ENCODE measurements at places on chromosomes 1 and 21.
A peak's percentile ranks its signal among the peaks of the same experiment; 100 is the strongest.

GRCh38 chr21:44475266-44475845 lies 20.0 kb downstream of the LRRC3 start:
- DNase-seq, result no peak

GRCh38 chr21:25298512-25299491 lies 308.5 kb downstream of the MRPL39 start:
- no peak for DNase-seq

DNA sequence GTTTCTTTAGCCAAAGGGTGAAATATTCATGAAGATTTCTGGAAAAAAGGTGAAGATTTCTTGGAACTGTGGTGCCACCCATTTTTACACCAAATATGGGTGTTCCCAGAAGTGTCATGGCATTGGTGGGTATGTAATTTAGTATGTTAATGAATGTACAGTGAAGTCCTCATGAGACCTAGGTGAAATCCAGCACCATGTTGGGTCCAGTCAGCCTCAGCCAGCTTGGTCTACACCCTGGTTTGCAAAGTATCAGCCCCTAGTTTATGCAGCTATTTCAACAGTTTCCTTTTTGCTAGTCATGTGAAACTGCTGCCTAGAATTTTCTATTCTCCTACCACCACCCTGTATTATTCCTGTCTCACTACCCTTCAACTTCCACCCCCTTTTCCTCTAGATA lies 63.1 kb upstream of the CXADR start:
- DNase-seq, result no peak

- no peak for DNase-seq
Measured at GRCh38 chr1:86362807-86363206, 33.3 kb downstream of the ODF2L start.

- no peak for DNase-seq
Measured at GRCh38 chr1:235069577-235070563, 58.8 kb downstream of the TOMM20 start.

GRCh38 chr1:44262414-44262813 lies 49.1 kb downstream of the DMAP1 start:
- no peak for DNase-seq

GRCh38 chr1:16140068-16140596 lies 15.7 kb downstream of the EPHA2 start:
- DNase-seq, result no peak

- no peak for DNase-seq
Measured at GRCh38 chr1:177411381-177411780, 240.6 kb downstream of the BRINP2 start.

- no peak for DNase-seq
Measured at GRCh38 chr21:42690586-42690985, 37.2 kb downstream of the PDE9A start.

DNA sequence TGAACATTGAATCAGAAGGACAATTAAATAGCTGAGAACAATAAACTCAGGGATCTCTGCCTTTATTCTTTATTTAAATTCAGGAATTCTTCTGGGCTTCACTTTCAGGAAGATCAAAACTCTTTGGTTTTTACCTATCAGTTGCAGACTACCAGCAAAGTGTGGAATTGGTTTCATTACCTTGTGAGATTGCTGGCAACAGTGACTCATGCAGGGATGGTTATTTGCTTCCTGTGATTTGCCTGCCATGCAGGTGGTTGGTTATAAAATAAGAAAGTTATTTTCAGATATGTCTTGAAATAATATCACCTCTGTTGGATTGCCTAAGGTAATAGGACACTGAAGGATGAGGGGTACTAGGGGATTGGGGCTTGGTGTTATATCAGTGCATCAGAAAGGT lies 204.6 kb downstream of the PTBP2 start:
- DNase-seq, result no peak

DNA sequence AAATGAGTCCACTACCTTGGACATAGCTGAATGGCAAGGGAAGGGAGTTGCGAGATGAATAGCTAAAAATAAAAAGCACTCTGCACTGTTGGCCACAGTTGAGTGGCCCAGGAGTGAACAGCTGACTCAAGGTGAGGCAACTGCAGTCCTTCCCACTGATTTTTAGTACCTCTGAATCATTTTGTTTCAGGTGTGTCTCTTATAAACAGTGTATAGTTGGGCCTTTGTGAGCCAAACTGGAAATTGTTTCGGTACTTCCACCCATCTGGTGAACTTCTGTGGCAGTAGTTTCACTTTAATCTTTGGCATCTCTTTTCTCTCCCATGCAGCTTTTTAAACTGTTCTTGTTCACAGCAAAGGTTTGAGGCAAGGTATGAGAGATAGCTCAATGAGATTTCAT lies 122.7 kb downstream of the VAV3 start:
- DNase-seq, result peak; percentile 43

DNA sequence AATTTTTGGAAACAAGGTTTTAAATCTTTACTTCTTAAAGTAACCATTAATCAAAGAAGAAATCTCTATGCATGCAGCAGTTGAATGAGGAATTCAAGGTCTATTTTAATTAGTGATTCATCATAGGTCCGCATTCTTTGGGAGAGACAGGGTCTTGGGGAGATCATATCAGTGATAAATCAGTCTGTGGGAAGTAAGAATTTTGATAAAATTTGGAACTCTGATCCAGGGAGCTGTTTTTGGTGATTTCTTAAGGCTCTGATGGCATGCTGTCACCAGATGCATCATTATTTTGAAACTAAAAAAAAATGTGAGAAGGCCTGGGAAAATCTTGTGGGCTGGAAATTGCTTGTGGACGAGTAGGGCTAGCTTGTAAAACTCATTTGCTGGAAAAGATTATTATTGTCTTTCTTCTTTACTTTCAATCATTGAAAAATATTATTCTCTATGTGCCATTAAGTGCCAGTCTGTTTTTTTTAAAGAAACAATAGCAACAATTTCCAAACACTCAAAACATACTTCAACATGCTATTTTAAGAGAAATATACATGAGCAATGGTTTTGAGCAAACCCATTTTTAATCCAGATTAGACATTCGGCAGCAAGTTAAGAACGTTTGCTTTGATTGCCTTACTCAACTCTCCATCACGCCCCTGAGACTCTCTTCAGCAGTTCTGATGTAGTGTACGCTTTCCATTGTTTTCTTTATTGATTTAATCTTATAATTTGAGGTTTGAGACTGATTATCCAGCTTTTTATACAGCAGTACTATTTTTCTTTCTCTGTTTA lies 62.6 kb downstream of the ZBTB18 start:
- no peak for DNase-seq

DNA sequence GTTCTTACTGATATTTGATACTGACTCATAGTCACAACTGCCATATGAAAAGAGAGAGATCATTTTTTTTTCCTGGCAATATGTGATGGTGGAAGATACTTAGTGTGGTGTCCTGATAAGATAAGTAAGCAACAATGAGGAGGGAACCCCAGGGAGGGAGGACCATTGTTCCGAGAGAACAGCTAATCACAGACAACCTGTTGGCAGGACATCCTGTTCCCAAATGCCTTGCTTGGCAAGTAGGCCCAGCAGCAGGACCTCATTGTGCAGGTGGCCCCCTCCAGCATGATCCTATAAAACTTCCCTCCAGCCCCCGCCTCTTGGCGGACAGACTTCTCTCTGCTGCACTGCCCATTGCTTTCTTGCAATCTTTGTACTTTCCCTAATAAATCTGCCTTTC lies 329.4 kb upstream of the CHRM3 start:
- DNase-seq, result no peak

DNA sequence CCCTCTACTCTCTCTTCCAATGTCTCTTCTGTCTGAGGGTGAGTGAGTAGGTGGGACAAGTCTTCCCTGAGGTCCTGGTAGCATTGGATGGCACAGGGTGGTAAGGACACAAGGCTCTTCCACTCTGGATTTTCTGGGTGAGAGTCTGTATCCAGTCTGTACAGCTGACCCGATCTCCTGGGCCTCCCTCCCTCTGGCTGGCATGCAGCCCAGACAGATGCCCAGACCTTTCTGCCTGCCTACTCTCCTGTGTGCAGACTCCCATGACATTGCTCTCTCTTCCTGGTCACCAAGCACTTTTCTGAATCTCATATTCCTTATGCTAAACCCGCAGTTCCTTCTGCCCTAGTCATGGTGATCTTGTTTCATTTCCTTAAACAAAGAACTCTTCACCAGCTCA lies 100.3 kb downstream of the GRIK3 start:
- no peak for DNase-seq

GRCh38 chr1:83747853-83748482 lies 251.0 kb downstream of the TTLL7 start:
- DNase-seq, result no peak

DNA sequence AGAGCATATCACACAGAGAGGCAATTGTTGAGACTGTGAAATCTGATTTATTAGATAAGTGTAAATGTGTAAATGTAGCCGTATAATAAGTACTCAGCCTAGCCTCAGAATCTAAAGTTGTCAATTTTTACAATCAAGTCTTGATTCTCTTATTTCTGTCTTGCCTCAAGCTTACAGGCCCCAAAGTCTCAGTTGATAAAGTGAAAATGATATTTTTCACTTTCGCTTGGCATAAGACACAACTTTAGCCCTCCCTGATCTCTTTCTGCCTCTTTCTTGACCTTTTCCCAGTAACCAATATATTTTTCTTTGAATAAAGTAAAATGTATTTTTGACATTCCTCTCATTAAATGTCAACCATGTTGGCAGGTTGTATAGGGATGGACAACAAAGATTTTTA lies 10.7 kb downstream of the CD5L start:
- DNase-seq, result no peak

GRCh38 chr1:223183268-223183862 lies 40.3 kb upstream of the TLR5 start:
- DNase-seq, result no peak

GRCh38 chr21:36134803-36135390 lies at the start of gene CBR3:
TSS of gene CBR3 (plus strand) at chr21:36135079. CDS start at chr21:36135193, 114 bp downstream.
- DNase-seq, result no peak

DNA sequence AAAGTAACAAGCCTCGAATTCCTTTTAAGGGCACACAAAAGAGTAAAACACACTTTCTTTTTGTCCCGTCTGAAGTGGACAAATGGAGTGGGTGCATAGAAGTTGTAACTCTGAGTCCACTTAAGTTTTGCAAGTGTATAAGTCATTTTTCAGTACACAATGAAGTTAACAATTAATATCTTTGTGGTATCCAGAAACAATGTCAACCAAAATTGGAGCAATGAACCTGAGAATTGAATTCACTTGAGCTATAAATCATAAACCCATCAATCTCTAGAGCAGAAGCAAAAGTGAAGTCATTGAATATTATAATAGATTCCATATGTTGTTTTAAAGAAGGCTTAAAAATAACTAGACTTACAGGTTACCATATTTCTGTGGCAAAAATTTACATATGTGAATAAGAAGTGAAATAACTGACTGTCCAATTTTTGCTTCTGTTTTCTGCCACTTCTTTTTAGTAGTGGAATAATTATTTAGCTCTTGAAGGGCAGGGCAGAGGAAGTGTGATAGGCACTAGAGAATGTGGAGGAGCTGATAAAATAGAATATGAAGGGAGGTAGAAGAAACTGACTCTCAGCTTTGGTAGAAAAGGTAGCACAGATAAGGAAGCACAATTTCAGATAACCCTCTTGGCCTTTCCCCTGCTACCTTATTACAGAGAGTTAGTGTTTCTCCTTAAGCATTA lies 73.9 kb upstream of the RGL1 start:
- DNase-seq, result no peak

- DNase-seq, result no peak
Measured at GRCh38 chr1:8002329-8002910, 23.7 kb downstream of the ERRFI1 start.

DNA sequence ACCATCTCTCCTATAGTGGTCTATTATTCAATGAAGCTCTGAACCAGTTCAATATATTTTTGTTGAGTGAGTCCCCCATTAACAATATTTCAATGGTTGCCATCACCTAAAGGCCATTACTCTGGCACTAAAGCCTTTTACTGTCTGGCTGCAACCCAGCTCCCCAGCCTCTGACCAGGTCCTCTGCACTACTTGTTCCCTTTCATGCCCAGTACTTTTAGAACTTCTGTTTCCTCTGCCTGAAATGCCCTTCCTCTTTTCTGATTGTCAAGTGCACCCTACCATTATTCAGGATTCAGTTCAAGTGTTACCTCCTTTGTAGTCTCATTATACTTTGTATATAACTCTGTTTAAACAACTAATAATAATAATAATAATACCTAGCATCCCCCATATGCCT lies 30.4 kb upstream of the ZFYVE9 start:
- DNase-seq, result no peak

DNA sequence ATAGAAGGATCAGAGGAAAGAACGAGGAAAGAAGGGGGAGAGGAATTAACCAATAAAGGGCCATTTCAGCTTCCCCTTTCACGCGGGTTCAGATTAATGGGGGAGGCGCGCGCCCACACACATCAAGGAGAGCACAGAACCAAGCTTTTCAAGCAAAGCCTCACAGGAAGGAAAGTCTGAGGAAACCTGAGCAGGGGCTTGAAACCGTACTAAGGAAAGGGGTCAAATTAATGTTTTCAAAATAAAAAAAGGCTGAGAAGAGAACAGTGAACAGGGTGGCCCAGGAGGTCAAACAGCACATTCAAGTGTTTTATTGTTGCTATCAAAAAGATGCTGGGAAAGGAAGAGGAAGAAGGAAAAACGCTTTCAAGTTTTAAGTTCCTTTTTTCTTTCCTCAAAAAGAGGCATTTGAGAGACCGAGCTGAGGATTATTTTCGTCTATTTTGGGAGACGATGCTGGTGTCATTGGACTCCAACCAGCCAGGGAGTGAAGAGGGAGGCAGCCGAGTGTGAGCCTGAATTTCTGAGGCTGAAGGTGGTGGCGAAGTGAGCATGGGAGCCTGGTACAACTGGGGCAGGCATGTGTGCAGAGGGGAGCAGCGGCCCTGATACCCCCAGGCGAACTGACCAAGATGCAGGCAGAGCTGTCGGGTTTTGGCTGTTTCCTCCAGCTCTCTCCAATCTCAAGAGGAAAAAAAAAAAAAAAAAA lies 88.4 kb downstream of the PROX1 start:
- no peak for DNase-seq

DNA sequence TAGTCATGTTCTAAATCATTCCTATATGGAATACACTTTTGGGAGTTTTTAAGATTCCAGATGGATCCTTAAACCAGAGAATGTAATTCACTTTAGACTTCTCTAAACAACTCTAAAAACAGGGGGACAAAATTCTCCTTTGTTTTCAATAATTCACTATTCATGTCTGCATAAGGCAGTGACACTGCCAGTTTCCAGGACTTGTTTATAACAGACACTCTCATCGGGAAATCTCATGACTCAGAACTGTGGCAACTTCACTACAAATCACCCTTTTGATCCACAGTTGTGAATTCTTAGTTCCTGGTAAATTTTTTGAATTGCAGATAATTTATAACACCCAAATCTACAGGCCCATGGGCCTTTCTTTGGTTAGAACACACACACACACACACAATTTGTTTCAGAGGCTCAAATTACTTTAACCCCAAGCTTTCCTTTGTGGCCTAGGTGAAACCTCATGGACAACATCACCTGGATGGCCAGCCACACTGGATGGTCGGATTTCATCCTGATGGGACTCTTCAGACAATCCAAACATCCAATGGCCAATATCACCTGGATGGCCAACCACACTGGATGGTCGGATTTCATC lies at the start of gene OR2T4:
Gene OR2T4 (plus strand): TSS at position 545 of the 595 bp plus-strand sequence. CDS start 0 bp downstream, at position 545.
- DNase-seq, result no peak

Data from DND-41 (cell line).